ENCODE measurements at places on chromosomes 3 and 15.

DNA sequence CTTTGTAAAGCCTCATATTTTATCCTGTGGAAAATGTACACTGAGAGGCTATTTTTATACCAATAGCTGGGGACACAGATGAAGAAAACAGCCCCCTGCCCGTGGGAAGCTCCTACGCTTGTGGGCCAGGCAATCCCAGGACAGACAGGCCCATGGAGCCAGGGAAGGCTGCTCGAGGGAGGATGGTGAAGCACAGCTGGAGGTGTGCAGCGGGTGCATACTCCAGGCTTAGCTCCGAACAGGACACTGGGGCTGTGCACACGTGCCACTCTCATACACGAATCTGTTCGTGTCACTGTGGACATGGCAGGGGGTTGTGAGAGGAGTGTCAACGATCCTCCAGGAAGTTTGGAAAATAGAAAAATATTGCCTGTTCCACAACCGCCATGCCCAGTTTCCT, 36.1 kb downstream of the SMAD6 start:
- peaks cover 3% of the 10 kb centered on the region for H3K36me3 ChIP-seq
- no peaks in the 10 kb centered on the region for H3K27me3 ChIP-seq
- H3K4me3 ChIP-seq: no peak overlapping the region
- DNase-seq: no peak
- peaks cover 38% of the 10 kb centered on the region for H3K4me1 ChIP-seq

GRCh38 chr3:14154276-14154675, 24.1 kb downstream of the XPC start:
- no peaks in the 10 kb centered on the region for H3K4me1 ChIP-seq
- no peak for DNase-seq
- H3K27ac ChIP-seq: no peak overlapping the region
- peaks cover 42% of the 10 kb centered on the region for H3K36me3 ChIP-seq
- H3K27me3 ChIP-seq: no peaks in the 10 kb centered on the region

DNA sequence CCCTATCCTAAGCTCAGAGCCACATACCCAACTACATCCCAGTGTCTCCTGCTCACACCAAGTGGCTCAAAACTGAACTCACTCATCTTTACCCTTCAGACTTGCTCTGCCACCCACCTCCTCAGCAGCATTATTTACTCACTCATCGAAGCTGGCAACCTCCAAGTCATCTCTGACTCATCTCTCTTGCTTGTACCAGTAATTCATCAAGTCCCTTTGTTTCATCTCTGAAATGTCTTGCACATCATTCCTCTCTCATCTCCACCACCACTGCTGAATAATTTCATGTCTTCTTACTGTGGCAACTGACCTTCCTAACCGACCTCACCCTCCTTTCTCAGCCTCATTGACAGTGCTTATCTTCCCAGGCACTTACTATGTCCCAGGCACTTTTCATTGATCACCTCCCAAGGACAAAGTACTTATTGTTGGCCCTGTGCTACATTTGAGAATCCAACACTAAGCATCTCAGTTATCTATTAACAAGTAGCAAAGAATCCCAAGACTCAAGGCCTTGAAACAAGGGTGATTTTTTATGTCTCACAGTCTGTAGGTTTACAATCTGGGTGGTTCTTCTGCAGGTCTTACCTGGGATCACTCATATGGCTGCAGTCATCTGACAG, 82.0 kb downstream of the MRPL46 start:
- no peaks in the 10 kb centered on the region for H3K36me3 ChIP-seq
- no peak for DNase-seq
- H3K27ac ChIP-seq: no peak overlapping the region
- H3K27me3 ChIP-seq: no peaks in the 10 kb centered on the region
- peaks cover 8% of the 10 kb centered on the region for H3K4me1 ChIP-seq

- H3K4me1 ChIP-seq: no peaks in the 10 kb centered on the region
- H3K36me3 ChIP-seq: no peaks in the 10 kb centered on the region
- H3K4me3 ChIP-seq: no peak overlapping the region
- no peak for DNase-seq
- no peaks in the 10 kb centered on the region for H3K27me3 ChIP-seq
Observed at GRCh38 chr3:185851959-185852358, 27.1 kb upstream of the IGF2BP2 start.

DNA sequence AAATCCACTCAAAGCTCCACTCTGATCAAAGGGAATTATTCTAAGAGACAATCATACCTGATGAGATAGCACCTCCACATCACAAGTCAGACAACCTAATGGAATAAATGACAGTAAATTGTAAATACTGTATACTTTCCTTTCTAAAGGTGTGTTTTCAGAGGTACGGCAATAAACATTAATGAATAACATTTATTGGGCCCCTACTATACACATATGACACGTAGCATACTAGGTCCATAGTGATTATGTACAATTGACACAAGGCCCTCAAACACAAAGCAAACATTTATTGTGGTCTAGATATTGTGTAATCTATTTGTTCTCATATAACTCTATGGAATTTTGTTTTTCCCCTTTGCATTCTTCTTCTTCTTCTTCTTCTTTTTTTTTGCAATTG, 429.8 kb downstream of the FOXP1 start:
- DNase-seq: no peak
- H3K36me3 ChIP-seq: no peaks in the 10 kb centered on the region
- no peaks in the 10 kb centered on the region for H3K27me3 ChIP-seq
- no peak overlapping the region for H3K4me3 ChIP-seq

DNA sequence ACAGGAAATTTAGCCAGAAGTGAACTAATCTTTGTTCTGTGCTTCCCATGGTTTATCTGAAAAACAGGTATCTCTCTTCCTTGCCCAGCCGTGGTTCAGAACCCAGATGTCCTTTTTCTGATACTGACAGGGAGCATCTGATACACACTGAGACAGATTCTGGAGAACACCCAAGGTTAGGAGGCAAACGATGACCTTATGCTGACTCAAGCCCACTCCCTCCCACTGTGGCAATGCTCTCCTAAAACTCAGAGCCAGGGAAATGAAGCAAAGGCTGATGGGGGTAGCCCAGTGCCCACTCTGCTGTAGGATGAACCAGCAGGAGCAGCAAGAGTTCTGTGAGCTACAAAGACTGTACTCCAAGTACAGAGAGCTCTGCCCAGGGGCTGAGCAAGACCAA, 225.1 kb downstream of the NTRK3 start:
- H3K27ac ChIP-seq: no peak overlapping the region
- peaks cover 4% of the 10 kb centered on the region for H3K27me3 ChIP-seq
- H3K4me3 ChIP-seq: no peak overlapping the region
- no peak for DNase-seq

DNA sequence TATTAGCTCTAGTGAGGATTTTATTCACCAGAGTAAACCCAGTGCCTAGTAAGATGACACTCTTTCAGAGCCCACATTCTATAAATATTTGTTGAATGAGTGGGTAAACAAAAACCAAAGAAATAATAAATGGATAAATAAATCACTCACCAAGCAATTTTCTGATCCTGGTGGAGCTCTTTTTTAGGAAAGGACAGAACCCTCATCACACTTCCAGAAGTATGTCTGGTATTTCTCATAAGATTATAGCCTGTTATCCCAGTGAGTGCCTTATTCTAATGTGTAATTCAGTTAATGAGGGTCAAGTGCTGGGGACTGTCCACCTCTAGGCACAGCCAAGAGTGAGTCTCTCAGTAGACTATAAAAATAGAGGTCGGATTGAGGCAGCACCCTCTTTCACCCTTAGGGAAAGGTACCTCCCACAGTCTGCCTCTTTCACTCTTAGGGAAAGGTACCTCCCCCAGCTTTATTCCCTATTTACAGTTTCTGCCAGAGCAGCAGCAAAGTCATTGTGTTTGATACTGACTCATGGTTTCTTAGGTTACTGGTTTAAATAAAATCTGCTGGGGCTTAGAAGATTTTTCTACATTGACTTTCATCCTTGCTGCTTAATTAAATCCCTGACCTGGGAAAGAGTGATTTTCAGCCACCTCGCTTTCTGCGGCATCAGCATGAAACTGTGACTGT, 145.0 kb downstream of the STAC start:
- no peaks in the 10 kb centered on the region for H3K36me3 ChIP-seq
- H3K27ac ChIP-seq: no peak overlapping the region
- no peaks in the 10 kb centered on the region for H3K4me1 ChIP-seq
- no peak for DNase-seq

- no peak overlapping the region for H3K4me3 ChIP-seq
- DNase-seq: peak; percentile 90
- H3K36me3 ChIP-seq: peaks cover 2% of the 10 kb centered on the region
- H3K4me1 ChIP-seq: no peaks in the 10 kb centered on the region
- H3K27ac ChIP-seq: no peak overlapping the region
Observed at GRCh38 chr3:139427283-139428060, 38.0 kb upstream of the COPB2 start.

- no peak overlapping the region for H3K4me3 ChIP-seq
- no peaks in the 10 kb centered on the region for H3K27me3 ChIP-seq
- peaks cover 6% of the 10 kb centered on the region for H3K4me1 ChIP-seq
Observed at GRCh38 chr3:171967137-171967783, 72.1 kb upstream of the FNDC3B start.

DNA sequence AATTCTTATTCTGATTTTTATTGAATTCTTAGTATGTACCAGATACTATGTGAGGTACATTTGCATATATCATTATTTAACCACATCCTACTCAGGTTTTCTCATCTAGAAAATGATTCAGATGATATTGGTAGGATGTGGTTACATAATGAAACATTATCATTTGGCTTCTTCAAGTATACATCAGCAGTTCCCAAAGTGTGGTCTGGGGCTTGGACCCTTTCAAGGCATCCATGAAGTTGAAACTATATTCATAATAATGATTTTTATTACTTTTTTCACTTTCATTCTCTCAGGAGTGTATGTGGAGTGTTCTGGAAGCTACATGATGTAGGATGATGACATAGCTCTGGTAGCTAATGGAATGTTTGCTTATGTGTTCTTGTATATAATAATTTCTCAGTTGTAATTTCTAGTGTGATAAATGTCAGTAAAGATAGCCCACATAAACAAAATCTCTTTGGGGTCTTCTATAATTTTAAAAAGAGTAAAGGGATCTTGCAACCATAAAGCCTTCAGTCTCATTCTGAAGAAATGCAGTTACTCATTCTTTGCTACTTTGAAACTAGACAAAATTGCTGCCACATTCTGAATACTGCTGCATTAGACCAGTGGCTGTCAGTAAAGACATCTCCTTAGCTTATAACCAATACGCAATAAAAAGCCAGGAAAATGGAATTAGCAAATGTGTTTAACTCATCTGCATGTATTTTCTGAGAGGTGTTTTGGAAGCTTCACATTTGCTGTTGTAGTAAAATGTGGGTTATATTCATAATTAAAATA, 95.8 kb downstream of the PPARG start:
- no peaks in the 10 kb centered on the region for H3K27me3 ChIP-seq
- no peak overlapping the region for H3K27ac ChIP-seq
- no peaks in the 10 kb centered on the region for H3K36me3 ChIP-seq
- no peak overlapping the region for H3K4me3 ChIP-seq

DNA sequence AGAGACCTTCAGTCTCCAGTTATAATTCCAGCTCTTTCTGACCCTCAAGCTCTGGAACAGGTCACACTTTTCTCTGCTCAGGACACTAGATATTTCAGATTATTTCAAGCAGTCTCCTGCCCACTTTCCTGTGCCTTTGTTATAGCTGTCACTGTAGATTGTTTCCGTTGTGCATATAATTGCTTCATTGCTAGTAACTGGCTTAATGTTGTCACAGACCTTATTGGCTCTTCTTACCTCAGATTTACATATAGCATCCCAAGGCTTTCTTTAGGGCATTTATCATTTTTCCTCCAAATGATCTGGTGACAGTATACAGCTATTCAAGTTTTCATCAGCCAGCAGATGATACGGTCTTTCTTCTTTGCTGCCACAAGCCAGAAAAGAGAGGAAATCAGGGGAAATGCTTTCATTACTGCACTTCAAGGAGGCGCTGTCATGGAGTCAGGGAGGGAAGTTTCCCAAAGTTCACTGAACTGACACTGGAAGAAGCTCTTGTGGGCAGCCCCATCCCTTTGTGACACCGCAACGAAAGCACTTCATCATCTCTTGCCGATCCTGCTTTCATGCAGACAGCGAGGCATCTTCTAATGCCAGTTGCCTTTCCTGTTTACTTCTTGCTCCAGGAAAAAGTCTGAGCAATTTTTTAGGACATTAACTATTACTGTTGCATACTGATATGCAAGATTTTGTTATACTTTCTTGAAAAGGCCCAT, 181.9 kb downstream of the CDIN1 start:
- peaks cover 9% of the 10 kb centered on the region for H3K4me1 ChIP-seq
- no peaks in the 10 kb centered on the region for H3K36me3 ChIP-seq
- no peak overlapping the region for H3K27ac ChIP-seq
- no peak for DNase-seq
- no peak overlapping the region for H3K4me3 ChIP-seq
- H3K27me3 ChIP-seq: no peaks in the 10 kb centered on the region

GRCh38 chr15:52031556-52031955, 12.5 kb downstream of the MAPK6 start:
- no peaks in the 10 kb centered on the region for H3K27me3 ChIP-seq
- H3K4me3 ChIP-seq: no peak overlapping the region
- H3K36me3 ChIP-seq: peaks cover 5% of the 10 kb centered on the region
- H3K27ac ChIP-seq: no peak overlapping the region

GRCh38 chr3:66140743-66141372, 79.9 kb upstream of the SLC25A26 start:
- no peaks in the 10 kb centered on the region for H3K36me3 ChIP-seq
- no peaks in the 10 kb centered on the region for H3K27me3 ChIP-seq
- H3K4me1 ChIP-seq: no peaks in the 10 kb centered on the region
- no peak overlapping the region for H3K4me3 ChIP-seq
- DNase-seq: peak; percentile 4

GRCh38 chr3:171932153-171932611, 89.0 kb downstream of the TMEM212 start:
- H3K4me3 ChIP-seq: no peak overlapping the region
- no peaks in the 10 kb centered on the region for H3K36me3 ChIP-seq
- no peak for DNase-seq
- H3K27ac ChIP-seq: no peak overlapping the region
- no peaks in the 10 kb centered on the region for H3K4me1 ChIP-seq
- no peaks in the 10 kb centered on the region for H3K27me3 ChIP-seq

DNA sequence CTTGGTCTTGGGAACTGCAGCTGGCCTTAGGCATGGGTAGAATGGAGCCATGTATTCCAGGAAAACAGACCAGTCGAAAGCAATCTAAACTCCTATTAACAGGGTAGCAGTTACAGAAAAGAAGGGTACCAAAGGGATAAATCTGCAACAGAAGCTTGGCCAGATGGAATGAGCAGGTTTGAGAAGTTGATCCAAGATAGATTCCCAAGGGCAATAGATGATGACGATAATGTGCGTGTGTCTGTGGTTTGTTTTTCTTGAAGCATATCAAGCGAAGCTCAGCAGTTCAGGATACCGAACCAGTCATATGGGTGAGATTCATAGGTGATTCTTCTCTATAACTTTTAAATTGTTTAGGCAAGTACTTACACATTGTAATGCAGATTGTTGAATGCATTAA, 203.8 kb upstream of the SEMA6D start:
- no peak for DNase-seq
- H3K27me3 ChIP-seq: no peaks in the 10 kb centered on the region
- H3K27ac ChIP-seq: no peak overlapping the region
- no peaks in the 10 kb centered on the region for H3K36me3 ChIP-seq

DNA sequence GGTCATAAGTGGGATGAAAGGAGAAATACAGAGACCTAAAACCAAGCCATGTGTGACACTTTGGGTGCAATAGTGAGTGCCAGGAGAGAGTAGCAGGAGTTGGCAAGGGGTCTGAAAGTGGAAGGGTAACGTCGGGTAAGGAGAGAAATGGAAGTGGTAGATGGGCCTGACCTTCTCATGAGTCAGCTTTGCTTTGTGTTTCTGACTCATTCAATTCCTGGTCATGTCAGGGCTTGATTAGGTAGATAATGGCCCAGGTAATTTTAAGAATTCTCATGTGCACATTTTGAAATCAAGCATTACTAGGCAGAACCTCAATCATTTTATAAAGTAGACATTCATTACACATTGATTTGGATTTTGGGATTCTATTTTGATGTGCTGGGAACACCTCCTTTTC, 262.5 kb downstream of the SOX2 start:
- no peak for DNase-seq
- no peak overlapping the region for H3K4me3 ChIP-seq
- H3K36me3 ChIP-seq: no peaks in the 10 kb centered on the region
- no peak overlapping the region for H3K27ac ChIP-seq

All from lung (tissue), 17 donors.